ENCODE measurements at places on chromosomes 16 and 17. TPM values are rescaled to one million over a fixed set of nuclear protein-coding genes. Genes with fewer than 3 reads are reported as not detected.

MT1F gene
- total RNA-seq = 6.4 TPM

DNA sequence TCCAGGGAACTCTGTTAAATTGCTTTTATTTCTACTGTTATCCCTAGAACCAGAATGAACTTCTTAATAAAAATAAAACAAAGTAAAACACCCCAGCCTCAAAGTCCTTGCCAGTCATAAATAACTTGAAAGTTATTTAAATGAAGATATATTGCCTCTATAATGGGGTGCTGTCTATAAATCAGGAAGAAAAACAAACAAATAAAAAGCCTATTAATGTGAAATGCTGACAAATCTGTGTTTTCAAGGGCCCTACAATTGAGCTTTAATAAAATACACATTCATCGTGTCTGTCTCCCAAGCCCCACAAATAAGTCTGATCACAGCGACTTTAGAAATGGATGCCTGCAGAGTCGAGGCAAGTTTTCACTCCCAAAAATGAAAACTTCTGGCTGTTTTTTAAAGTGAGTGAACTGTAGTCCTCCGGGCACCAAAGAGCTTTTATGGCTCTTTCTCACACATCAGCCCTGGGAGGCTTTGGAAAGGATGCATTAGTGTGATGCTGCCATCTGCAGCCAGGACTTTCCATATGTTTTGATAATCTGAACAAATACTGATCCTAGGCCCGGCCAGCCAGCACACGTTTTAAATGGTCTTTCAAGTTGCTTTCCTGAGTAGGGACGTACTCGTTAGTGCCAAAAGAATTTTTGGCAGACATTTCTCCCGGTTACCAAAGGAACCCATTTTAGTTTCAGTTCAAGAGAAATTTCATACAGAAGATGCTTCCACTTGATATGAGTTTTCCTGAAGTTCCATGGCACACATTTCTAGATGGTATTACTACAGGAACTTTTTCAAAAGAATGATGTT is 16.3 kb downstream of the NACA2 start:
- H3K36me3 ChIP-seq = no peaks in the 10 kb centered on the region
- H3K27me3 ChIP-seq = peaks cover 25% of the 10 kb centered on the region
- no peak overlapping the region for H3K27ac ChIP-seq
- no peak for DNase-seq

CCDC144A gene
- 2.0 TPM for total RNA-seq

- peak overlapping the region; percentile 58 for H3K27ac ChIP-seq
- peaks cover 48% of the 10 kb centered on the region for H3K4me1 ChIP-seq
- no peak overlapping the region for H3K4me3 ChIP-seq
- no peaks in the 10 kb centered on the region for H3K27me3 ChIP-seq
- peaks cover 61% of the 10 kb centered on the region for H3K36me3 ChIP-seq
These were observed 13.3 kb downstream of the CDR2 start for GRCh38 chr16:22360963-22361659.

DPEP2 gene
- 4.3 TPM for total RNA-seq
